Colonic mucosa (tissue), 4 donors: ENCODE measurements at places on chromosomes 7 and 10.

DNA sequence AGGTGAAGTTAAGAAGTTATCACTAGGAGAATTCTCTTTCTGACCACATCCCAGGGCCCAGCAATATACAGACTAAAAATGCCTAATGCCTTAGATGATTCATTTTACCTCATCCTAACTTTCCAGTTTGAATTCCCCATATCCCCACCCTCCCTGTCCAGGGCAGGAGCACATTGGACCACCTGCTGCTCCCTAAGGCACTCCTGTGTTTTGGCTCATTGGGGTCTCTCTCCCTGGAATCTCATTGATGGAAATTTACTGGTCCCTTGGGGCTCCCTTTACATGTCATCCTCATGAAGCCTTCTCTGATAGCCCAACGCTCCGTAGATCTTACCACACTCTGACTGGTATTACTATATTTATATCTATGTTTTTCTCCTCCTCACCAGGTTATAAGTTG is 2.7 kb downstream of the IL2RA start:
- no peaks in the 10 kb centered on the region for H3K36me3 ChIP-seq
- no peak overlapping the region for H3K4me3 ChIP-seq
- H3K27me3 ChIP-seq, result no peaks in the 10 kb centered on the region
- H3K4me1 ChIP-seq, result no peaks in the 10 kb centered on the region
- H3K27ac ChIP-seq, result no peak overlapping the region

GRCh38 chr10:52019656-52020055 is 294.4 kb upstream of the DKK1 start:
- no peaks in the 10 kb centered on the region for H3K36me3 ChIP-seq
- H3K27me3 ChIP-seq, result no peaks in the 10 kb centered on the region
- no peak for DNase-seq
- H3K4me1 ChIP-seq, result no peaks in the 10 kb centered on the region

DNA sequence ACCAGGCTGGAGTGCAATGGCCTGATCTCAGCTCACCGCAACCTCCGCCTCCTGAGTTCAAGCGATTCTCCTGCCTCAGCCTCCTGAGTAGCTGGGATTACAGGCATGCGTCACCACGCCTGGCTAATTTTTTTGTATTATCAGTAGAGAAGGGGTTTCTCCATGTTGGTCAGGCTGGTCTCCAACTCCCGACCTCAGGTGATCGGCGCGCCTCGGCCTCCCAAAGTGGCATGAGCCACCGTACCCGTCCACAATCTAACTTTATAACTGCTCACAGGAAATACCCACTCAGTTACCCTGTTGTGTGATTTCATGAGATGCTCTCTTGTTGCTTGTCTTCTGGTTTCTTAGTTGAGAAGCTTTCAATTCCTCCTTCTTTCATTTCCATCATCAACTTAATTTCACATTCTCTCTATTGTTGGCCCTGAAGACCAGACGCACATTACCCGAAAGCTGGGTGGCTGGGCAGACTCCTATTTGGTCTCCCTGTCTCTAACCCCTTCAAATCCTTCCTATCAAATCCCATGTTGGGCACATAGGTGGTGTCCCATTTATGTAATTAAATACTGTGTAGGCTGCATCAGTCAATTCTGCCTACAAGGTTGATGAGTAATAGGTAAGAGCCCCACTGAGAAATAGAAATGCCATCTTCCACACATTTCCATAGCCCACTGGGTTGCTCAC is 1.1 kb upstream of the GSTO2 start:
- no peak overlapping the region for H3K27ac ChIP-seq
- H3K4me3 ChIP-seq, result peak overlapping the region; percentile 76
- no peaks in the 10 kb centered on the region for H3K4me1 ChIP-seq
- no peaks in the 10 kb centered on the region for H3K27me3 ChIP-seq
- DNase-seq, result no peak

DNA sequence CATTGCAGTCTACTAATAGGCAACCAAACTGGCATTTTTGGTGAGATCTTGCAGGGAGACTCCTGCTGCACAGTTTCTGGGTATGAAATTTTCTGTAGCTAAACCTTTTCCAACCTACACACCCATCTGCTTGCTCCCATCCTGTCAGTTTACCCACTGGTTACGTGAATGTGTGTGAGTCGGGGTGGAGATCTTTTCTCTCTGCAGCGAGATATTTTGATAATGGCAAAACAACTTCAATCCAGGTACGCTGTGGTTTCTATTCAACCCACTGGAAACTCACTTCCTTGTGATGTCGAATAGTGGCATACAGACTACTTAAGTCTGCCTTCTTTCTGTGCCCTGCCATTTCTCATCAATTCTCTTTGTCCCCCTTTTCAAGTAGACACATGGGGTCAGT is 4.5 kb downstream of the PLEKHA1 start:
- no peak overlapping the region for H3K4me3 ChIP-seq
- H3K4me1 ChIP-seq, result no peaks in the 10 kb centered on the region
- H3K27ac ChIP-seq, result no peak overlapping the region
- no peaks in the 10 kb centered on the region for H3K36me3 ChIP-seq
- no peaks in the 10 kb centered on the region for H3K27me3 ChIP-seq
- no peak for DNase-seq

GRCh38 chr7:156829669-156830336 is 63.2 kb downstream of the LMBR1 start:
- no peak for DNase-seq
- H3K27me3 ChIP-seq, result no peaks in the 10 kb centered on the region
- H3K36me3 ChIP-seq, result no peaks in the 10 kb centered on the region
- H3K4me3 ChIP-seq, result no peak overlapping the region

GRCh38 chr10:47408606-47409005 is 24.5 kb upstream of the ZNF488 start:
- no peaks in the 10 kb centered on the region for H3K4me1 ChIP-seq
- DNase-seq, result no peak
- H3K27ac ChIP-seq, result no peak overlapping the region
- H3K27me3 ChIP-seq, result no peaks in the 10 kb centered on the region

DNA sequence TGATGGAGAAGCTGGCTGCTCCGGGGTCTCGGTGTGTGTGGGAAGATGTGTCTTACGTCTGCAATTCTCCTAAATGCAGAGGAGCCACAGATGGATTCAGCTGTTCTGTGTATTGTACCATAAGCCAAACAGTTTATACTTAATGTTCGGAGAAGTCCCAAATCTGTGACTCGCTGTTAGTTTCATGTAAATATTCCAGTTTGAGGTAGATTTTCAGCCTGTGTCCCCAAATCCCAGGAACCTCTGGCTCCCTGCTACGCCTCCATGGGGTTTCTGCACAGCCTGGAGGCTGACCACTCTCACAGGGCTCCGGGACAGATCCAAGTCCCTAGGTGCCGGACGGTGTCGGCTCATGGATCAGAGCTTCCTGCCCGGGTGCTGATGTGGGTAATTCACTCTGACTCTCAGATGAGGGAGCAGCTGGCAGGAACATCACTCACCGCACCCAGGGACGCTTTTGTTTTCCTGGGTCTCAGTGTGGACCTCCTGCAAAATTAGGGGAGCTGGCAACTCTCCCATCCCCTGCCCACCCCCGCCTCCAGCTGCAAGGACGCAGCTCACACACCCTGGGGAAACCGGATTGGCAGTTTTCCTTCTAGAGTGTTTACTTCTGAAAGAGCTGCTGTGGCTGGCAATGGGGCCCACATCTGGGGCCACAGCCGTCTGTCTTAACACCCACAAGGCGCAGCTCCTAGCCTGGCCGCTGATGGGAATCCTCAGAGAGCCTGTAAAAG is 421.1 kb upstream of the FOXK1 start:
- DNase-seq, result no peak
- no peaks in the 10 kb centered on the region for H3K4me1 ChIP-seq
- H3K4me3 ChIP-seq, result no peak overlapping the region
